ENCODE measurements at places on chromosomes 4 and X.

DNA sequence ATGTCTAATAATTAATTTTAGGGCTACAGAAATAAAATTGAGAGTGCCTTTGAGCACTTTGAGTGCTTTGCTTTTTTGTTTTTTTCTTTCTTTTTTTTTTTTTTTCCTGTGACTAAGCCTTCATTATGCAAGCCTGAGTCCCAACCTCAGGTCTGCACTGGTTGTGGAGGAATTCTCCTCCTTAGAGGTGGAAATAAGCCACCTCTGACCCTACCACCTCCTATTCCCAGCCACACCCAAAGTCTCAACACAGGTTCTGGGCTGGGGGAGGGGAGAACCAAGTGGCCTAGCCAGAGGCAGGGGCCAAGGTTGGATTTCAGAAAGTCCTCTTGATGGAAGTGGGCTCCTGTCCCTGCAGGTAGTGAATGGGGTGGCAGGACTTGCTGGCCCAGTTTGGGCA, 180.2 kb downstream of the ARAP2 start:
- DNase-seq, result no peak

DNA sequence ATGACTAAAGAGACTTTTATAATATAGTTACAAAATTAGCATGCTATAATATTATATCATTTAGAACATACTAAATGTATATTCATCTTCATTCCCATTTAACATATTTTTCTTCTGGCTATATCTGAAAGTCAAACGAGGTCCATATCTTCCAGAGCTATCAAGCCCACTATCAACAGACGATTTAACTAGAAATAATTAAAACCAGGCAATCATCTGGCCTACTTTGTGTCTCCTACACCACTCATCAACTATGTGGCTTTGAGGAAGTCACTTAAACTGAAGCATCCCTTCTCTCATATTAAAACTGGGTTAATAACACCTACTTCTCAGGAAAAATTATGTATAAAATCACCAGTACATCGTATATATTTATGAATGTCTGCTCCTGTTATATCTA, 1330.5 kb upstream of the PABPC4L start:
- no peak for DNase-seq

GRCh38 chr4:167025670-167026069, 208.6 kb downstream of the SPOCK3 start:
- no peak for DNase-seq

DNA sequence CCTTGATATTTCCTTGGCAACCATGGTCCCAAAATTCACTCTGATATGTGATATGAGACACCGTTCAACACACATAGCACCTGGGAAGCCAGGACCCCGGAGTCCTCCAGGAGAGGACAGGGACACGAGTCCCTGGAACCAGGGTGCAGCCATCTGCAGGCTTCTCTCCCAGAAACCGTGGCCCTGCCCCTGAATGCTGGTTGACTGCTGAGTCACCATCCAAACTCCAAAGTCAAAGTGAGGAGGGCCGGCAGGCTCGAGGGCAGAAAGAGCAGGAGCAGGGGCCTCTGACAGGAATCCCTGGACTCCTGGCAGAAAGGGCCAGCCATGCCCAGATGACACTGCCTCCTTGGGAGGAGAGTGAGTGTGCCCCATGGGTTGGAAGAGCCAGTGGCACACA, 6.9 kb upstream of the PNMA6A start:
- no peak for DNase-seq

DNA sequence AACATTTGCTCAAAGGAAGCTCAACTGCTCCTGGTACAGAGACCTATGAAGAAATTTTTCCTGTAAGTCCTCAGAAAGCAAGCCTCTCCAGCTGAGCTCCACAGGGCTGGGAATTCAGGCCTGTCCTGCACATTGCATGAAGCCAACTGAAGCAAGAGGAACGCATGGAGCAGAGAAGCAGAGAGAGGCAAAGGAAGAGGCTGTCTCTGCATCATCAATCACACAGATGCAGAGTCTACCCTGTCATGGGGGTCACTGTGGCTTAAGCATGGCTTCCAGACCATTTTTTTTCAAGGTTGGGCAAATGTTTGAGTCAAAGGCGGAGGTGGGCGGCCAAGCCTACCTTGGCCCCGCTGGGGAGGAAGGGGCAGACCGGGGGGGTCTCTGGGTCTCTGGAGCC, 110.3 kb upstream of the MSX1 start:
- DNase-seq, result no peak

- no peak for DNase-seq
Measured at GRCh38 chrX:39611468-39611867, 486.3 kb downstream of the BCOR start.

DNA sequence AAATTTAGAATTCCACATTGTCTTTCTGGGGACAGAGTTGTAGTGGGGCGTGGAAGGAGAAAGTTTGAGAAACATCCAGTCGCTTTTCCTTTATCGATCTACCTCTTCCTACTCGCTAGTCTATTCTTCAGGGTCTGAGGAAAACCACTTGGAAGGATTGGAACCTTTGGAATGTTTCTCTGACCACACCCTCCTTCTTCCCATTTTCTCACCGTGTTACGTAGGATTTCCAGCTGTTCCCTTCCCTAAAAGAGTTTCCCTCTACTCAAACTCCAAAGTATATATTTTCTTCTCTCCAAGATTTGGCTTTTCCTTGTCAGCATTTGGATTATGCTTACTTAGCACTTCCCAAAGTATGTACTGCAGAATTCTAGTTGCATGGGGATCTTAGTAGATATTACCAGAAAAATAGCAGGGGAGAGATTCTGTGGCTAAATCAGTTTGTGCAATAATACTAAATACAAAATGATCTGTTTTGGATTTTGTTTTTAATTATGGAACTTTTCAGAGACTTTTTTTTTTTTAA, 4.9 kb downstream of the ENPEP start:
- DNase-seq, result no peak
